ENCODE measurements at places on chromosomes 5 and 9.

DNA sequence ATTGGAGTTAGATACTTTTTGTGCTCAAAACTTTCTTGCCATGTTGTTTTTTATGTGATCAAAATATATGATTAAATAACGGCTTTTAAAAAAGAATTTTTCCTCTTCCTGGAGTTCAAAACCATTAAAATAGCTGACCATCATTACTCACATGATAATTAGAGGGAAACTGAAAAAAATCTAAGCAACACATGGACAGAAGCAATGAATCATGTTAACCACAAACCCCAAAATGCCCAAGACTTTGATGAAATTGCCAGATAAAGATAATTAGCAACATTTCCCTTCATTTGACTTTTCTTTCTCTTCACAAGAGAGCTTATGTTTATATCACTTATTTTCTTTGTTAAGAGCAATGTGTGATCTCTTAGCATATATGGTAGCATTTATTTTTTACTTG is 1294.2 kb downstream of the EFNA5 start:
- no peak for DNase-seq

- no peak for DNase-seq
Observed at GRCh38 chr5:10712574-10713366, 48.3 kb downstream of the DAP start.

DNA sequence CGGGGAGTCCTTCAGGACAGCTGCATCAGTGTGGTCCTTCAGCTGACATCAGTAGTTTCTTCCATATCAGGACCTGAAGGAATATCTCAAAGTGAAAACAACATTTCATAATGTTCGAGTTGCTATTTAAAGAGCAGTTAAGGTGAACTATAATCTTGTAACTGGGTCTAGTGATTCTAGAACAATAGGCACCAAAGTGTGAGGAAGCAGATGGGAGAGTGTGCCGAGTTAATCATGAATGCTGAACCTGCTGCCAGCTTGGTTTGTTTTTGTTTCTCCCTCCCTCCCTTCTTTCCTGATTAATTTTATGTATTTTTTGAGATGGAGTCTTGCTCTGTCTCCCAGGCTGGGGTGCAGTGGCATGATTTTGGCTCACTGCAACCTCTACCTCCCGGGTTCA is 3.6 kb upstream of the PTGR1 start:
- no peak for DNase-seq

DNA sequence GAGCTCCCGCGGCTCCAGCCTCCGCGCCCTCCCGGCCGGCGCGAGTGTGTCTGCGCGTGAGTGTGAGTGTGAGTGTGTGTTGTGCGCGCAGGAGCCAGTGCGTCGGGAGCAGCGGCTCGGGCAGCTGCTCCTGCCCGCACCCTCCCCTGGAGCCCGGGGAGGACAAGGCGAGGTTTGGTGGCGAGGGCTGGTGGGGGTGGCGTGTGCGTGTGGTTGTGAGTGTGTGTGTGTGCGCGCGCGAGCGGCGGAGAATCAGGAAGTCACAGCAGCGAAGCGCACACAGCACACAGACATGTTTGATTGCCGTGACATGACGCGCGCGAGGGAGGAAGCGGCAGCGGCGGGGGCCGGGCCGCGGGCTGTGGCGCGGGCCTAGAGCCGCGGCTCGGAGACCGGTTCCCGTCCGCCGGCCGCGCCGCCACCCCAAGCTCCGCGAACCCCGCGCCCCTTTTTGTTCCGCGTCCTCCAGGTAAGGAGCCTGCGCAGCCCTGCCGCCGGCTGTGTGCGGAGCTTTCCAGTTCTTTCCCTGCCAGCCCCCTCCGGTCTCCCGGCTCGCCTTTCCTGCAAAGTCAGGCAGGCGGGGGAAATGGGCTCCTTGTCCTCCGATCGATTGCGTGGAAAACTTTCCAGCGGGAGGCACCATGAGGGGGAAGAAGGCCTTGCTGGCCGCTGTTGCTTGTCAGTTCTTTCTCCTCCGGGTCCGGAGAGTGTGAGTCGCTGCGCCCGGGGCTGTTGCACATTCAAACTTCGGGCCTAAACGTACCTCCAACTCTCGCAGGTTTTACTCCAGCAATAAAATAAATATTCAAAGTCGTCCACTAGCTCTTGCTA is 2.4 kb downstream of the SMARCA2 start:
- DNase-seq, result peak; percentile 88

- DNase-seq, result no peak
Observed at GRCh38 chr5:136622747-136623146, 257.4 kb upstream of the TRPC7 start.

GRCh38 chr5:81172710-81173109 is 60.4 kb upstream of the CKMT2 start:
- DNase-seq, result no peak

DNA sequence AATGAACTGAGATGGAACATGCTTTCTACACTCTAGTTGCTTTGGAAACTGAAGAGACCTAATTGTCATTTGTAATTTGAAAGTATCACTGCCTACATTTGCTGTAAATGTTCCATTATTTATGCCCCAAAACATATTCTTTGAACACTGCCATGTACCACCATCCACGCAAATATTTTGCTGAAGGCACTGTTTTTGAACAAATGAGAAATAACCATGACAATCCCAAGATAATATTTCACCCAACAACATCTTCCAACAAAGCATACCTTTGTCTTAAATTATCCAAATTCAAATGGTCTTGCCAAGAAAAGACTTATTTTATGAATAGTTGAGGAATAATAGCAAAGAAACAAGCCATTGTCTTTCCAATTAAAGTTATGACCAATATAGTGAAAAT is 356.2 kb downstream of the SEMA5A start:
- no peak for DNase-seq

GRCh38 chr9:134605966-134606357 is 35.6 kb upstream of the COL5A1 start:
- DNase-seq, result no peak

- DNase-seq, result no peak
Observed at GRCh38 chr9:105890046-105890822, 195.9 kb downstream of the TMEM38B start.

- no peak for DNase-seq
Observed at GRCh38 chr9:78574354-78575045, 277.6 kb downstream of the PSAT1 start.

DNA sequence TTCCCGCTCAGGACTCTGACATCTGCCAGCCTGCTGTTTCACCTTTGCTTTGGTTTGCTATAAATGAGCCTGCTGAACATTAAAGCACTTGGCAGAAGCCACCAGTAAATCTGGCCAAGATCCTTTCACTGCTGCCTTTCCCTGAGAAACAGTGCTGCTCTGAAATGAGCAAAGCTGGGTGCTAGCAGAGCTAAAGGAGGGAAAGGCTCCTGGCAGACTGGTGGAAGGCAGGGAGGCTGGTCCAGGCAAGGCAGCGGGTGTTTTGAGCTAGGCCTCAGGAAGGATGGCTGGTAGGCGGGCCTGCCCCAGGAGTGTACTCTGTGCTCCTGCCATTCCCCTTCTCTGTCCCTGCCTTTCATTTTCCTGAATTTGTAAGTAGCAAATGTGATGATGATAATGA is 52.5 kb upstream of the PTGS1 start:
- no peak for DNase-seq

GRCh38 chr5:156920042-156920860 is 42.8 kb downstream of the TIMD4 start:
- DNase-seq, result peak; percentile 3

DNA sequence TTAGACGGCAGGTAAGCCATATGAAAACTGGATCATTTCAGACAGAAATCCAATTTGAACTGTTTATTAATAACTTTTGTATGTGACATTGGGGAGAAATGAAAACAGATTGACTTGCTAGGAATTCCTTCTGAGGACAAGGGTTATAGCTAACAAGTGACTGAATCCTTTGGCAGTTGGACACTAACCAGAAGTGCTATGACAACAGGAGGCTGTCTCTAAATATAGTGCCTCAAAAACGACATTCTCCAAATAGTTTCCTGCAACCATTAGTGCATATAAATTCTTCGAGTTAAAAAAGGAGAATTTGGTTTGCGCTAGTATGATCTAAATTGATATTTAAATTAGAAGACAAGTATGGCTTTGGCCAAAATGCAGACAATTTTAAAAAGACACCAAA is 338.6 kb downstream of the PTPRD start:
- no peak for DNase-seq

GRCh38 chr9:128072144-128073021 is 4.4 kb downstream of the SLC25A25 start:
- DNase-seq, result peak; percentile 64

- DNase-seq, result no peak
Observed at GRCh38 chr9:106478727-106479126, 384.2 kb upstream of the ZNF462 start.

DNA sequence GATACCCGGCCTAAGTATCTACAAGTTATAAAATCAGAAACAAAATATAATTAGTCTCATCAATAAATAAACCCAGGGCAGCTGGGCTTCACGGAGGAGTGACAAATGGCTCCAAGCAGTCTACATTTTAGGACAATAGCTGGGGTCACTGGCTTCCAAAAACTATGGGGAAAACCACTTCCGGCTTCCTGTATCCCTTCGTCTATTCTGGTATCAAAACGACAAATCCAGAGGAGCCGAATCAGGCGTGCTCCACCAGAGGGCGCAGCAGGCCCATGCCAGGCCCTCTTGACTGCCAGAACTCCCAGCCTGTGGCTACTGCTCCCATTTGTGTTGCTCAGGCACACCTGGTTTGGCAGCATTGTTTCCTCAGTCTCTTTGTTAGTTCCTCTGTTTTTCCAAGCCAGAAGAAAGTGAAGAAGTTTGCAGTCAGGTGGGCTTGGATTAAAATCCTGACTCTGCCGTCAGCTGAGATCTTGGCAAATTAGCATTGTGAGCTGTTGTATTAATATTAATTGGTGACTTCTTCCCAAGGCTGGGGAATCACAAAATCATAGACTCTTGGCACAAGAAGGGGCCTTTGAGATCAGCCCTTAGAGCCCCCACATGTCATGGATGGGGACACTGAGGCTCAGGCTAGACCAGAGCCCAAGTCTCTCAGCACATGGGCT is 11.6 kb upstream of the RAB14 start:
- DNase-seq, result peak; percentile 59

GRCh38 chr9:107484117-107484723 is 5.3 kb downstream of the KLF4 start:
- DNase-seq, result no peak

- DNase-seq, result no peak
Observed at GRCh38 chr9:5721279-5722087, 92.6 kb downstream of the RIC1 start.

DNA sequence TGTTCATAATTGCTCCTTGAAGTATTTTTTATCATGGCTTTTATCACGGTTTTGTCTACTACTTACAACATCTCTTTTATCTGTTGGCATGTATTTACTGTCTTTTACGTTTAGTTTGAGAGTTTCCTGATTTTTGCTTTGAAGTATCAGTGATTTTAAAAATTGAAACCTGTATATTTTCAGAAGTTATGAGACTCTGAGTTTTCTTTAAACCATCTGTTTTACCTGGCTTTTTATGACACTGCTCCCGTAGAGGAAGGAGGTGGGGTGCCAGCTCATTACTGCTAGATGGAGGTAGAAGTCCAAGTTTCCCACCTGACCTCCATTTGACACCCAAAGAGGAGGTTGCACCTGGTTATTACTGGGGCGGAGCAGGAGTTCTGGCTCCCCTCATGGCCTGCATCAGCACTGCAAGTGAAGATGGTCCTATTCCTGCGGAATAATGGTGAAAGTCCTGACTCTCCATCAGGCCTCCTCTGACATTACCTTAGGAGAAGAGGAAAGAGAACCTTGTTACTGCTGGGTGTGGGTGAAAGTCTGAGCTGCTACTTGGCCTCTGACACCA is 10.0 kb upstream of the ZNF131 start:
- peak; percentile 28 for DNase-seq
